ENCODE measurements at places on chromosomes 1 and 21. TPM values are rescaled to one million over a fixed set of nuclear protein-coding genes. Genes with fewer than 3 reads are reported as not detected.

The SPATA45 gene
- 1.3 TPM for total RNA-seq

DNA sequence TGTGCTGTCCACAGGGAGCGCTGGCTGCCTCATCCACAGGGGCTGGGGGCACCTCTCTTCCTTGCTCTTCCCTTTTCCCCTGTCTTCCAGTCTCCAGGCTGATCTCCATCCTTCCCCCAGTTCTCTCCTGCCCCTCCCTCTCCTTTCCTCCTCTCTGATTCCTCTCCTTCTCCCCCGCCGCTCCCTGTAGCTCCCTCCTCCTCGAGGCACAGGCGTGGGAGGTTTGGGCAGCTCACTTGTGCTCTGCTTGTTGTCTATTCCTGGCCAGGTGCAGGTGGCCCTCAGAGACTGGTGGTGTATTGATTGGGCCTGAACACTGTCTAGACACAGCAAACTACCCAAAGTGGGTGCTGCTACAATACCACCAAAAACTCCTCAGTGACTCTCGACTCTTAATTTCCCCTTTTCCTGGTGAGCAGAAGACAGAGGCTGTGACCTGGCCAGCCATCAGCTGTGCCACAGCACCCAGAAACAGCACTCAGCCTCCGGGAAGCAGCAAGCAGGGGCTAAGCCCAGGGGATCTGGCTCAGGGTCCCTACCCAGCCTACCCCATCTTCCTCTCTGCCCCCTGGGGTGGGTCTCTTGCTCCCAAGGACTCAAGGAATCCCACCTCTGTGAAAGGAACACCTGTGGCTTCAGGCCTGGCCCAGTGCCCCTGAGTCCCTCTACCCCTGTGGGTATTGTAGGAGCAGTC, 93.3 kb downstream of the DDX20 start:
- no peaks in the 10 kb centered on the region for H3K36me3 ChIP-seq
- H3K27me3 ChIP-seq, result peaks cover 52% of the 10 kb centered on the region
- no peak for DNase-seq
- H3K4me1 ChIP-seq, result no peaks in the 10 kb centered on the region
- no peak overlapping the region for H3K4me3 ChIP-seq
- no peak overlapping the region for H3K27ac ChIP-seq

DNA sequence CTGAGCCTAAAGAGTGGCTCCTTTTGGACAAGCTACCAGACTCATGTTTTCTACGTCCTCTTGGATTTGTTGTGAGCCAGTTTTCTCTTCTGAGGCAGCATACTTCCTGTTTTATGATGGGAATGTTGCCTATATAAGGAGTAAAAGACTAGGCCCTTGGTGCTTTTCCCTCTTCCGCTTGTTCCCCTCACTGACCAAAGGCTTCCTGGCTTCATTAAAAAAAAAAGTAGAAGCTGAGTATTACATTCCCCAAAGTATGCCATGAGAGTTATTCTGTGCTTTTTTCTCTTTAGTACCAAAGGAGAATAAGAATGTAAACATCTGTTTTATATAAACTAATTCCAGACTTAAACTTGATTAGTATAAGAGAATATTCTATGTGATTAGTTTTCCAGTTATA, 6.5 kb upstream of the HMCN1 start:
- DNase-seq, result no peak
- H3K36me3 ChIP-seq, result peaks cover 2% of the 10 kb centered on the region
- no peak overlapping the region for H3K4me3 ChIP-seq
- H3K27me3 ChIP-seq, result no peaks in the 10 kb centered on the region
- H3K27ac ChIP-seq, result no peak overlapping the region

DNA sequence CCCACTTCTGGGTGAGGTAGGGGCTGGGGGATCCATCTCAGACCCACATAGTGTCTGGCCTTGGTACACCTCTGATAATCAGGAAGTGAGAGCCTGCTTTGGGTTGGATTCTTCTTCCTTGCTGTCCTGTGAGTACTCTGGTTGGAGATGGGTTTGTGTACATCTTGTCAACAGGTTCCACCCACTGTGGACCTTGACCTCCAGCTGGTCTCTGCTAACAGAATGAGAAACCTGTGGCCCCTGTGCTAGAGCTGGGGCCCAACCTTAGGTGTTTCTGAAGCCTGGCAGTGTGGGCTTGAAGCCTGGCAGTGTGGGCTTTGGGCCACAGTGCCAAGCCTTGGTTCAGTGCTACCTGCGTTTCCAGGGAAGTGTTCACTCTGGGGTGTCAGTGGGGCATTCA, 2.6 kb downstream of the ZBTB48 start:
- no peaks in the 10 kb centered on the region for H3K27me3 ChIP-seq
- H3K4me1 ChIP-seq, result peaks cover 32% of the 10 kb centered on the region
- DNase-seq, result no peak
- H3K36me3 ChIP-seq, result no peaks in the 10 kb centered on the region

DNA sequence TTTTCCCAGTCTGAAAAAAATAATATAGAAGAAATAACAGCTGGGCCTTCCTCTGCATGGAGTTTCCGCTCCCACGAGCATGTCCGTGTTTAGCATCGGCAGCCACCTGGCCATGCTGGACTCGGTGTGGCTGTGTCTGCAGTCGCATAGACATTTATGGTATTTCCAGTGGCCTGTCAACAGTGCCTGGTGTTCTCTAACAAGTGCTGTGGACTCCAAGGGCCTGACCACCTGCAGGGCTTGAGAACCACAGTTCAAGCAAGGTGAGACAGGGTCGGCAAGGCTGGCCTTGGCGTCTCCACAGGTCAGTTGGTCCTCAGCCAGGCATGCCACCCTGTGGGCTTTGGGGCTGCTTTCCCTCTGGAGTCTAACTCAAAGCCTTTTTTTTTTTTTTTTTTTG, 124.8 kb downstream of the PGBD5 start:
- peaks cover under 1% of the 10 kb centered on the region for H3K27me3 ChIP-seq
- peak; percentile 52 for DNase-seq
- no peaks in the 10 kb centered on the region for H3K36me3 ChIP-seq
- no peak overlapping the region for H3K27ac ChIP-seq

DNA sequence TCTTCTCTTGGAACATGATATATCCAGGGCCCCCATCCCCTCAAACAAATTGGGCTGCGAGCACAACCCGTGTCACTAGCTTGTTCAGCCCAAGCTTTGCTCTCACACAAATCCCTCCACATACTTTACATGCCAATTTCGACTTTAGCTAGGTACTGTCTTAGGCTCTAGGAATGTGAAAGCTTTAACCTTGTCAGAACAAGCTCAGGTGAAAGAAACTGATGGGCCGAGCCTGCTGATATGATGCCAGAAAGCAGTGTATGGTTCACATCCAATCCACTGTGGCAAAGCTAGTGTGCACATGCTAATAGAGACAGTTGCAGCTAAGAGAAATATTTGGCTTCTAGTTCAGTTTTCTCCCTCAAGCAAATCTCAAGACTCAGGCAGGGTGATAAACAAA, 79.5 kb downstream of the TNFSF18 start:
- H3K27ac ChIP-seq, result no peak overlapping the region
- peaks cover 3% of the 10 kb centered on the region for H3K36me3 ChIP-seq
- H3K4me1 ChIP-seq, result peaks cover 22% of the 10 kb centered on the region
- no peak overlapping the region for H3K4me3 ChIP-seq
- no peak for DNase-seq

GRCh38 chr1:37474697-37475379, 458 bp downstream of the ZC3H12A start:
- DNase-seq, result no peak
- no peaks in the 10 kb centered on the region for H3K27me3 ChIP-seq
- H3K27ac ChIP-seq, result peak overlapping the region; percentile 97
- peaks cover 4% of the 10 kb centered on the region for H3K36me3 ChIP-seq
- H3K4me1 ChIP-seq, result peaks cover 84% of the 10 kb centered on the region

DNA sequence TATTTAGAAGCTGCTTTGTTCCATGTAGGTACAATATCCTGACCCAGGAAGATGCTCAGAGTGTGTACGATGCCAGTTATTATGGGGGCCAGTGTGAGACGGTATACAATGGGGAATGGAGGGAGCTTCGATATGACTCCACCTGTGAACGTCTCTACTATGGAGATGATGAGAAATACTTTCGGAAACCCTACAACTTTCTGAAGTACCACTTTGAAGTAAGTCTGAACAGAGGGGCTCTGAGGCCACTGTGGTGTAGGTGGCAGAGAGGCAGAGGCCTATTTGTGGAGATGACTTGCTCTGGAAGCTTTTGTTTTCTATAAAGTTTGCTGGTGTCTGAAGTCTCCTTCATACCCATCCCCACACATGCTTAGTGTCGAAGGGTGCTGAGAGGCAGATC, 26.8 kb downstream of the C8A start:
- peaks cover under 1% of the 10 kb centered on the region for H3K27me3 ChIP-seq
- no peaks in the 10 kb centered on the region for H3K36me3 ChIP-seq
- DNase-seq, result no peak
- H3K4me1 ChIP-seq, result no peaks in the 10 kb centered on the region

DNA sequence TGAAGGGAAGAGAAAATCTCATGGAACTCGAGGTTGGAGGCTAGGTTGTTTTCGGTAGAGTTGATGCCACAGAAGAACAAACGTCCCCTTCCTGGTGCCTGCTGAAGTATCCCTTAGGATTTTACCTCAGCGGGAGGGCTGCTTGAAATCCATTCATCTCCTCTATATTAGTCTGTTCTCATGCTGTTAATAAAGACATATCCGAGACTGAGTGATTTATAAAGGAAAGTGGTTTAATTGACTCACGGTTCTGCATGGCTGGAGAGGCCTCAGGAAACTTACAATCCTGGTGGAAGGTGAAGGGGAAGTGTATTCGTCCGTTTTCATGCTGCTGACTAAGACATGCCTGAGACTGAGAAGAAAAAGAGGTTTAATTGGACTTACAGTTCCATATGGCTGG, 413.5 kb downstream of the NPHP4 start:
- DNase-seq, result no peak
- H3K36me3 ChIP-seq, result no peaks in the 10 kb centered on the region

DNA sequence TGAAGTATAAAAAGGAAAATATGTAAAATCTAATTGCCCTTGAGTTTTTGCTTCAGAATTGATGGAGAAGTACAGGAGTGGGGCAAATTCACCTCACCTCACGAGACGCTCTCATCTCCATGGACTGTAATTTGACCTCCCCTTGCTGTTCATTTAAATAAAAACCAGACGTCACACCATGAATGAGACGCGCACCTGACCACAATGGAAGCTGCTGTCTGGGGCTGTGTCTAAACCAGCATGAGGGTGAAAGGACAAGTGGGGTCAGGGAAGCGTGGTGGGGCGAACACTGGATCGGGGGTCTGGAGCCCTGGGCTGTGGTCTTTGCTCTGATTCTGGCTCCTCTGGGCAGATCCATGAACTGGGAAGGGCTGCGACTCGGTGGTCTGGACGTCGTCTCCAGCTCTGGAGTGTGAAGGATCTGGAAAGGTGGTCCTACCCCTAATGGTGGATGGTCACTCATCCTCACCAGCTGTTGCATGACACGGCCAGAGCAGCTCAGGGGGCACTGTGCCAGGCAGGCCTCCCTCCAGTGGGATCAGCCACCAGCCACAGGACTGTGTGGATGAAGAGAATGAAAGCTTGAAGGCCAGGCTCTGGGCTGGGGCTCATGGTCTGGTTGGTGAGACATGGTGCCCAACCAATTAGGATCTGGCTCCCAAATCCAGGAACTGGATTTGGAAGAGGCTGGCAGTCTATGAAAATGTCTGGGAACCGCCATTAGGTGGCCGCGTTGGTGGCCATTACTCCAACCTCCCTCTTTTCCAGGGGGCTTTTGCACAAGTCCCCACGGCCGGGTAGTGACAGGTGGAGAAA, 728.6 kb downstream of the PTPRU start:
- H3K27me3 ChIP-seq, result peaks cover 17% of the 10 kb centered on the region
- H3K36me3 ChIP-seq, result no peaks in the 10 kb centered on the region
- no peaks in the 10 kb centered on the region for H3K4me1 ChIP-seq
- no peak overlapping the region for H3K27ac ChIP-seq
- no peak for DNase-seq

GRCh38 chr1:116558140-116558549, 12.7 kb downstream of the CD58 start:
- DNase-seq, result no peak
- peaks cover 20% of the 10 kb centered on the region for H3K4me1 ChIP-seq
- H3K36me3 ChIP-seq, result peaks cover 3% of the 10 kb centered on the region
